Astrocyte (in vitro differentiated cells and primary cell): ENCODE measurements at places on chromosomes 3 and 15. TPM values are rescaled to one million over a fixed set of nuclear protein-coding genes. Genes with fewer than 3 reads are reported as not detected.

- H3K4me1 ChIP-seq, result no peaks in the 10 kb centered on the region
- H3K4me3 ChIP-seq, result no peak overlapping the region
- H3K27ac ChIP-seq, result no peak overlapping the region
- no peaks in the 10 kb centered on the region for H3K36me3 ChIP-seq
- DNase-seq, result no peak
- peaks cover 2% of the 10 kb centered on the region for H3K27me3 ChIP-seq
Observed at GRCh38 chr15:93451822-93452221, 362.8 kb upstream of the RGMA start.

DNA sequence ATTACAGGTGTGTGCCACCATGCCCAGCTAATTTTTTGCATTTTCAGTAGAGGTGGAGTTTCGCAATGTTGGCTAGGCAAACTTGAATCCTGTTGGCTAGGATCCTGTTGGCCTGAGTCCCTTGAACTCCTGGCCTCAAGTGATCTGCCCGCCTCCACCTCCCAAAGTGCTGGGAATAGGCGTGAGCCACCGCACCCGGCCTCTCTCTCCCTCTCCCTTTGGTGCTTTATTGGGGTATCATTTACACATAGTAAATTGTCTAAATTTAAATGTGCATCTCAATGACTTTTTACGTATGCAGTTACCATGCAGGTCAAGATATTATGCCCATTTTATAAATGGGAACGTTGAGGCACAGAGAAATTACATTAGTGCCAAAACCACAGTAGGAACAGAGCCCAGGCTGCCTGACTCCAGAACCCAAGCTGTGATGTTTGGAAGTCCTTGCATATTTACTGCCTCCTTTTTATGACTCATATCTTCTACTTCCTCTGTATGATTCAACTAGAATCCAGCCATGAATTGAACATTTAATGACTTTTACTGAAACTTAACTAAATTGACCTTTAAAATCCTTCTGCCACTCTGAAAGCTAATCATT, 34.0 kb upstream of the RPP14 start:
- no peaks in the 10 kb centered on the region for H3K27me3 ChIP-seq
- H3K27ac ChIP-seq, result peak overlapping the region; percentile 71
- peak; percentile 94 for DNase-seq
- no peaks in the 10 kb centered on the region for H3K36me3 ChIP-seq
- H3K4me3 ChIP-seq, result no peak overlapping the region

- H3K4me1 ChIP-seq, result no peaks in the 10 kb centered on the region
- H3K27ac ChIP-seq, result no peak overlapping the region
- H3K4me3 ChIP-seq, result no peak overlapping the region
- no peak for DNase-seq
- H3K27me3 ChIP-seq, result no peaks in the 10 kb centered on the region
Observed at GRCh38 chr3:44899683-44900367, 25.4 kb downstream of the TGM4 start.

GRCh38 chr15:90099072-90099867, 3.0 kb downstream of the IDH2 start:
- H3K4me1 ChIP-seq, result peaks cover 37% of the 10 kb centered on the region
- DNase-seq, result no peak
- H3K36me3 ChIP-seq, result no peaks in the 10 kb centered on the region
- no peaks in the 10 kb centered on the region for H3K27me3 ChIP-seq

- H3K27me3 ChIP-seq, result no peaks in the 10 kb centered on the region
- H3K36me3 ChIP-seq, result no peaks in the 10 kb centered on the region
- no peak overlapping the region for H3K4me3 ChIP-seq
- H3K4me1 ChIP-seq, result no peaks in the 10 kb centered on the region
- no peak overlapping the region for H3K27ac ChIP-seq
Observed at GRCh38 chr15:61702224-61703020, 357.8 kb downstream of the VPS13C start.

DNA sequence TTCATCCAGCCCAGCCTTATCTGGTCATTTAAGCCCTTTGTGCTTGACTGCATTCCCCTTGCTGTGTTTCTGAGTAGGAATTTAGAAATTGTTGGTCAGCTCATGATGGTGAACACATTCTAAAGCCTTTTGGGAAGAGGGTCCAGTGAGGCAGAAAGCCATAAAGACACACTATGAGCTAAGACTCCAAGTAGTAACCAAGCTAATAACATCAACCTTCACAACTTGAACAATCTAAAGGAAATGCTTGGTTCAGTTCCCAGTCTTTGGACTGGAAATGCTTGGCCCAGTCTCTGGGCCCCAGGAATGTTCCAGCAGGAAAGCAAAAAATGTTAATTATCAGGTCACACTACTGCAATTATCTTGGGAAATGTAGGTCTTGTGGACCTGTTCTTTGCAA, 7.7 kb downstream of the PLSCR1 start:
- peak; percentile 80 for DNase-seq
- H3K4me3 ChIP-seq, result no peak overlapping the region
- H3K36me3 ChIP-seq, result no peaks in the 10 kb centered on the region
- H3K27ac ChIP-seq, result no peak overlapping the region
- H3K27me3 ChIP-seq, result no peaks in the 10 kb centered on the region

DNA sequence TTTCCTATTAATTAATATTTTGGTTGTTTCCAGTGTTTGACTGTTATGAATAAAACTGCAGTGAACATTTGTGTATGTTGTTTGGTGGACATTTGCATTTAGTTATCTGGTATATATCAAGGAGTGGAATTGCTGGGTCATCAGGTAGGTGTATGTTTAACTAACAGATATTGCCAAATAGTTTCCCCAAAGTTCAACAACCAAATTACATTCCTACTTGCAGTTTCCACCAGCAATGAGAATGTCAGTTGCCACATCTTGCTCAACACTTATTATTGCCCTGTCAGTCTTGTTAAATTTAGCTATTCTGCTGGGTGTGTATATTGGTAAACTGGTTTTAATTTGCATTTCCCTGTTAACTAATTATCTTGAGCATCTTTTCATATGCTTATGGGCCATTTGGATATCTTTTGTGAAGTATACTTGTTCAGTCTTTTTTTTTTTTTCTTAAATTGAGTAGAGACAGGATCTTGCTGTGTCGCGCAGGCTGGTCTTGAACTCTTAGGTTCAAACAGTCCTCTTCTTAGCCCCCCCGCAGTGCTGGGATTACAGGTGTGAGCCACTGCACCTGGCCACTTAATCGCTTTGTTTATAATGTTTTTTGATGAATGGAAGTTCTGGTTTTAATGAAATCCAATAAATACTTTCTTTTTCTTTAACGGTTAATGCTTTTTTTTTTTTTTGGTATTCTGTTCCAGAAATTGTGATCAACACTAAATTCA, 7.9 kb downstream of the FEM1B start:
- no peaks in the 10 kb centered on the region for H3K27me3 ChIP-seq
- H3K27ac ChIP-seq, result no peak overlapping the region
- H3K36me3 ChIP-seq, result peaks cover 13% of the 10 kb centered on the region
- no peak overlapping the region for H3K4me3 ChIP-seq

DNA sequence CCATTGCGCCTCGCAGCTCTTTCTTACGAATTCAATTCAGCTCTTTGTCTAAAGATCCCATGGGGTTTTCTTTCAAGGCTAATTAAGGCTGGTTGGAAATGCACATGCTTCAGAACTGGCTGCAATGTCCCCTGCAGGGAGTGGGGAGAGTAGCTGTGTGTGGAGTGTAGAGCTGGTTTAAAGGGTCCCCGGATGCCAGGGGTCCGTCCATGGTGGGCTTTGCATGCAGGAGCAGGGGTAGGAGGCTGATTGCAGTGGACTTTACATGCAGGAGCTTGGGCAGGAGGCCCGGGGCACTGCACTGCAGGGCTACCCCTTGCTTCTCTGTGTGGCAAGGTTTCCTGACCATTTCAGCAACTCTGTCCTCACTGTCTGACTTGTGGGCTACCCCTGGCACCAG, 261.6 kb upstream of the LYSMD4 start:
- no peak for DNase-seq
- no peaks in the 10 kb centered on the region for H3K4me1 ChIP-seq
- H3K27ac ChIP-seq, result no peak overlapping the region
- H3K36me3 ChIP-seq, result no peaks in the 10 kb centered on the region

- no peaks in the 10 kb centered on the region for H3K36me3 ChIP-seq
- H3K27me3 ChIP-seq, result no peaks in the 10 kb centered on the region
- no peak overlapping the region for H3K27ac ChIP-seq
- H3K4me3 ChIP-seq, result no peak overlapping the region
- DNase-seq, result no peak
Observed at GRCh38 chr15:35061825-35062737, 23.0 kb downstream of the NANOGP8 start.

DNA sequence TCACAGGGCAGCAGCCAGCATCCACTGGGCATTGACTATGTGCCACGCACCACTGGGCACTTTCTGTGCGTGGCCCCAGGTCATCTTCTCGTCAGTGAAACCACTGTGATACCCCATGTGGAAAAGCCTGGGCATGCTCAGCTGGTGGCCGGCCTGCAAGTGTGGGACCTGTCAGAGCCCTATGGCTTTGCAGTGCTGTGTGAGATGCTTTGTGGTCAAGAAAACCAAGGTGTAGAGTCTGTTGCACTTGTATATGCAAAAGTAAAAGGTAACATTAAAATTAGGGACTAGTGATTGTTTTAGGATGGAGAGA, 69.5 kb downstream of the PGPEP1L start:
- H3K4me3 ChIP-seq, result no peak overlapping the region
- no peak for DNase-seq
- peaks cover 51% of the 10 kb centered on the region for H3K36me3 ChIP-seq
- H3K4me1 ChIP-seq, result peaks cover 5% of the 10 kb centered on the region
- no peak overlapping the region for H3K27ac ChIP-seq
- H3K27me3 ChIP-seq, result no peaks in the 10 kb centered on the region

- no peak overlapping the region for H3K4me3 ChIP-seq
- no peaks in the 10 kb centered on the region for H3K27me3 ChIP-seq
- peak overlapping the region; percentile 44 for H3K27ac ChIP-seq
- peak; percentile 85 for DNase-seq
Observed at GRCh38 chr15:100111125-100112060, 230.4 kb downstream of the ADAMTS17 start.

- DNase-seq, result no peak
- no peaks in the 10 kb centered on the region for H3K36me3 ChIP-seq
- H3K4me1 ChIP-seq, result no peaks in the 10 kb centered on the region
- no peak overlapping the region for H3K27ac ChIP-seq
Observed at GRCh38 chr3:17686613-17687012, 55.8 kb downstream of the TBC1D5 start.

GRCh38 chr3:125109536-125109925, 53.7 kb upstream of the HEG1 start:
- H3K27ac ChIP-seq, result no peak overlapping the region
- no peaks in the 10 kb centered on the region for H3K36me3 ChIP-seq
- no peak for DNase-seq
- peaks cover 41% of the 10 kb centered on the region for H3K4me1 ChIP-seq
- no peak overlapping the region for H3K4me3 ChIP-seq

- no peak overlapping the region for H3K4me3 ChIP-seq
- peaks cover 10% of the 10 kb centered on the region for H3K36me3 ChIP-seq
Observed at GRCh38 chr3:183081459-183082183, 17.7 kb downstream of the MCCC1 start.

DNA sequence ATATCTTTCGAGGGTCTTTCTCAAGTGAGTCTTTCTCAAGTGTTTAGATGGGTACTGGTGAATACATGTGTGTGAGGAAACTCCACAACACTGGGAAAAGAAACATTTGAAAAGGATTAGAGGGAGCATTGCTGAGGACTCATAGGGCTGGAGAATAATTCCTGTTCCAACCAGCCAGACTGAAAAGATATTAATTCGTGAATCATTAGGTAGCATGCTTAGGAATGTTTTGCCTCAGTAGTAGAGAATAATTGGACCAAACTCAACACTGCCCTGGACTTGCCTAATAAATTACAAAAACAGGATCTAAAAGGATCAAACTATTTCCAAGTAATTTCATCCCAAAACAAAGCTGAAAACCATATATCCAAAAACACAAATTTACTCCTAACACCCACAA, 17.3 kb downstream of the PP2D1 start:
- H3K27ac ChIP-seq, result no peak overlapping the region
- no peaks in the 10 kb centered on the region for H3K36me3 ChIP-seq
- H3K4me3 ChIP-seq, result no peak overlapping the region
- H3K4me1 ChIP-seq, result no peaks in the 10 kb centered on the region

DNA sequence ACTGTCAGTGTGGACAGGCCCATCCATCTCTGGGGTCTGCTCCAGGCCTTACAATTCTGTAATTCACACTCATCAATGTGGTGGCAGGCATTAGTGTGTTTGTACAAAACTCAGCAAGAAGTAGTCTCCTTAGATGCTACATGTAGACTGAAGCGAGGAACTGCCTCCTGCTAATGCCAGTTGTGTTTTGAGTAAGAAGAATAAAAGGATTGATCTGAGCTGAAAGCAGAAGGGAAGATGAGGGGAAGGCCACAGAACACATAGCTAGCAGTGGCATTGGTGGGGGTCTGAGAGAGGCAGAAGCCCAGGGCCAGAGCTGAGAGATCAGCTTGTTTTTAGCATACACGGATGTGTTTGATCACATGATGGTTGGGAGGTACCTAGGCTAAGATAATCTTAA, 144.1 kb downstream of the TIGIT start:
- peaks cover 13% of the 10 kb centered on the region for H3K4me1 ChIP-seq
- DNase-seq, result no peak
- H3K27ac ChIP-seq, result no peak overlapping the region
- H3K36me3 ChIP-seq, result no peaks in the 10 kb centered on the region
- no peak overlapping the region for H3K4me3 ChIP-seq
- H3K27me3 ChIP-seq, result no peaks in the 10 kb centered on the region

The CAPN7 gene
- 36.3 and 36.8 TPM in 2 replicates for total RNA-seq

The CAPN3 gene
- 0.38 and 0.57 TPM in 2 replicates for total RNA-seq

The MYO5A gene
- total RNA-seq, result 47.6 and 47.7 TPM in 2 replicates

The CP gene
- 0.48 TPM in 1 of 2 replicates, not detected in the other for total RNA-seq

The DUOX1 gene
- total RNA-seq, result 0.07 and 0.26 TPM in 2 replicates

The QRICH1 gene
- 109 and 119 TPM in 2 replicates for total RNA-seq

The PLIN1 gene
- total RNA-seq, result 0.14 TPM in 1 of 2 replicates, not detected in the other

The CASR gene
- total RNA-seq, result not detected in 2 replicates
